Amniotic stem cell (primary cell): ENCODE measurements at places on chromosomes 16 and 17.

DNA sequence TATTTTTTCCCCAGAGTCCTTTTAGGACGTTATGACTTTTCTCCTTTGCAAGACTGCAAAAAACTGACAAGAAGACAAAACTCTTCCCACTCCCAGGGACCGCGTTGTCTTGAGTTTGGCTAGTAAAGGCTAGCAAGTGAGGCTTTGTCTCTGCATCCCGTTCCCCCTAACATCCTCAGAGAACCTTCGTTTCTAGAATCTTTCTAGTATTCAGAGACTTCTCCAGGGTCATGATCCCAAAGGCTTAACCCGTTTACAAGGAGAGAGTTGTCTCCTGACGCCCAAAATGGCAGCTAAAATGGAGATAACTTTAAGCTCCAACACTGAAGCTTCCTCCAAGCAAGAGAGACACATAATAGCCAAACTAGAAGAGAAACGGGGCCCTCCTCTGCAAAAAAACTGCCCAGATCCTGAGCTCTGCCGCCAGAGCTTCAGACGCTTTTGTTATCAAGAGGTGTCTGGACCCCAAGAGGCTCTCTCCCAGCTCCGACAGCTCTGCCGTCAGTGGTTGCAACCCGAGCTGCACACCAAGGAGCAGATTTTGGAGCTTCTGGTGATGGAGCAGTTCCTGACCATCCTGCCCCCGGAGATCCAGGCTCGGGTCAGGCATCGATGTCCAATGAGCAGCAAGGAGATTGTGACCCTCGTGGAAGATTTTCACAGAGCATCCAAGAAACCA, 843 bp downstream of the ZNF174 start:
- DNase-seq: no peak

DNA sequence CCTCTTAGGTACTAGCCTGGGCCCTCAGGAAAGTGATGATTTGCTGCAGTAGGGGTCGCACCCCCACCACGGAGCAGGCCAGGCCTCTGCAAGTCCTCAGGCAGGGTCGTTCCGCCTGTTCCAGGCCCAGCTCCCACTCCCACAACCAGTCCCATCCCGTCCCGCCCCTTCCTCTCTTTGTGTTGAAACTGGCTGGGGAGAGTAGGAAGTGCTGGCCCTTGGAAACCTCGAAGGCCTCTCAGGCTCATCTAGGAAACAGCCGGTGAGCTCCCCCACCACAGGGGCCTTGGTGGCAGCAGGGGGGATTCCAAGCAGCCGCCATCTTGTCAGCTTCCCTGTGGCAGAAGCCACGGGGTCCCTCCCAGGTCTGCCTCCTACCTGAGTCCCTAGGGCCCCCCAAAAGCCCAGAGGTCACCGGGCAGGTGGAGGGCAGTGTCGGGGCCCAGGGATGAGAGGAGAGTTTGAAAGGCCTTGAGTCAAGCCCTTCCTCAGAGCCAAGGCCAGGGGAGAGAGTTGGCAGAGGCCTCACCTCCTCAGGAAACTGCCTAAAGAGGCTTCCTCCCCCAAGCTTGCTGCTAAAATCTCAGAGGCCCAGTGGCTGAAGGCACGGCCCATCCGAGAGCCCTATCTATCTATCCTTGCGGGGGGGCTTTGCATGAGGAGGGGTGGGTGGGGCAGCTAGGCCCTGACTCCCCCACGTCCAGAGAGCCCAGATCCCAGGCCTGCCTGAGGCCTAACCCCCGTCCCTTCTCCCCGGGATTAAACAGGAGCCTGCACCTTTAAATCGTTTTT, 22.2 kb downstream of the MMP15 start:
- DNase-seq: no peak

DNA sequence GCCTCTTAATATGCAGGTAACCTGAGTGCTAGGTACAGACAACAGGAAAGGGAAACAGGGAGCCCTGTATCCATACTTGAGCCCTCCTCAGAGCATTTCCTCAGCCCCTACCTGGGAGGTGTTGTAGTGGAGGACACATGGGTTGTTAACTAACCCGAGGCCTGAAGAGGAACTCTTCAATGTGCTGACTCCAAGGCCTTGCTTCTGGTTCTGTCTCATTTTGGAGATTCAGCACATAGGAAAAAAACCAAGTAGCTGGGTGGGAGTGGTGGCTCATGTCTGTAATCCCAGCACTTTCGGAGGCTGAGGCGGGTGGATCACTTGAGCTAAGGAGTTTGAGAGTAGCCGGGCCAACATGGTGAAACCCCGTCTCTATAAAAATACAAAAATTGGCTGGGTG, 24.8 kb downstream of the SNX11 start:
- no peak for DNase-seq

DNA sequence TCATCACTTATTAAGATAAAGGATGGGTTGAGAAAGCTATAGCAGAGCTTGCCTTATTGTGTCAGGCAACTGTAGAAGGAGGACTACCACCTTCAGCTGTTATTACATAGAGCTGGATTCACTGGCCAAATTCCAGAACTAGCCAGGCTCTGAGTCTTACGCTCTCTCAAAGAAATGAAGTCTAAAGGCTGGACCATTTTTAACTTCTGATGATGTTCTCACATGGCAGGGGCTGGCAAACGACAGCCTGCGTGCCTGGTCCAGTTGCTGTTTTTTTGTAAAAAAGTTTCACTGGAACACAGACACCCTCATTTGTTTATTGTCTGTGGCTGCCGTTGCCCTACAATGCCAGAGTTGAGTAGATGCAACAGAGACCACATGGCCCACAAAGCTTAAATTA, 21.2 kb downstream of the TRAF4 start:
- DNase-seq: no peak

GRCh38 chr17:77892031-77892430, 66.5 kb upstream of the TNRC6C start:
- DNase-seq: no peak

GRCh38 chr17:73749337-73749823, 105.1 kb upstream of the SDK2 start:
- DNase-seq: no peak

- no peak for DNase-seq
Observed at GRCh38 chr17:61556224-61557188, 34.5 kb downstream of the NACA2 start.

DNA sequence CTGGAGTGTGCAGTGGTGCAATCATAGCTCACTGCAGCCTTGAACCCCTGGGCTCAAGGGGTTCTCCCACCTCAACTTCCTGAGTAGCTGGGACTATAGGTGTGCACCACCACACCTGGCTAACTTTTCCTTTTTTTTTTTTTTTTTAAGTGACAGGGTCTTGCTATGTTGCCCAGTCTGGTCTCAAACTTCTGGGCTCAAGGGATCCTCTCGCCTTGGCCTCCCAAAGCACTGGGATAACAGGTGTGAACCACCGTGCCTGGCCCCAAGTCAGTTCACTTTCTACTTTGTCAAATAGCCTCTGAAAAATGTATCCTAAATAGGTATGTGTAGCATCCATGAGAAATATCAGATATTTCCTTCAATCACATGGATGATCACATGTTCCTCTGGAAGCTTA, 9.9 kb upstream of the NFAT5 start:
- no peak for DNase-seq

DNA sequence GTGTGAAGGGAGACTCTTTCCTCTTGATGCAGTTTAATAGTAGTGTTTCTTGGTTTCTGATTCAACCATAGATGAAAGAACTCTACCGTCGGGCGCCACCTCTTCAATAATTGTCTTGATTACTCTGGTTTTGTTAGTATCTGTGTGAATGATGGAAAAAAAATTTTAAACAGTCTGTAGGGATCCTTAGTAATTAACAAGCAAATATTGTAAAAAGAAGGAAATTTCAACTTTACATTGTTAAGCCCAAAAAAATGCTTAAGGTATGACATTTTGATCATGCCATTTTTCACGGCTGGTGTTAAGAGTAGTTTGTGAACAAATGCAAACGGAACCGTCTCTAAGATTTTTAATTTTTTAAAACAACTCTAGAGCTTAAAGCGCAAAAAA, 4.1 kb downstream of the KRT10 start:
- DNase-seq: no peak

DNA sequence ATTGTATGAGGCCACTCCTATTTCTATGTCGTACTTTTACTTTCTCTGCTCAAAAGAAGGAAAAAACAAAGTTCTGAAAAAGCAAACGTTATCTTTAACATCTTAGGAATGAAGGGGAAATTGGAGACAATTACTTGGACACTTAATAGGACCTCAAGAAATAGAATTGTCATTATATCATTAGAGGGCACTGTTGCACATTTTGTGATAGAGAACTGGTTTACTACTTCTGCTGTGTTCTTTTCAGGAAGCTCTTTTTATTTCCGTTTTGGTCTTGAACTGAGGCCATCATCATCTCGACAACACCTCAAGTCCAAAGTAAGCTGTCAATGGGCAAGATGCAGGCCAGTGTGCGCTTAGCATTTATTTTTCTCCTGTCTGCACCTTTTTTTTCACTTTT, 14.6 kb downstream of the COG4 start:
- DNase-seq: no peak

DNA sequence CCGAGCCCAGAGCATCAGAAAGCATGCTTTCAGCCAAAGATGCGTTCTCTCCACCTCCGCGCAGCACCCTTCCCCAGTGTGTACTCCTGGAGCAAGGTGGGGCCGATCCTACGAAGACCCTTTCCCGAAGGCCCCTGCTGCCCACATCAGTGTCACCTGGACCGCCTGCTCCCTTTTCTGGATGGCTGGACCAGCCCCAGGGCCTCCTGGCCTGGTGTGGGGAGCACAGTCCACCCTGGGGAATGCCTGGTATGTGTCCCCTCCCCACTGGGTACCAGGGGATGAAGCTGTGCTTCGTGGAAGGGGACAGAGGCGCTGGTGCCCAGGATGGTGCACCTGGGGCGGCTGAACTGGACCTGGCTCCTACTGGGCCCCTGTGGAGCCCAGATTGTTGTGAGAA, 173.8 kb downstream of the SEC14L1 start:
- no peak for DNase-seq

DNA sequence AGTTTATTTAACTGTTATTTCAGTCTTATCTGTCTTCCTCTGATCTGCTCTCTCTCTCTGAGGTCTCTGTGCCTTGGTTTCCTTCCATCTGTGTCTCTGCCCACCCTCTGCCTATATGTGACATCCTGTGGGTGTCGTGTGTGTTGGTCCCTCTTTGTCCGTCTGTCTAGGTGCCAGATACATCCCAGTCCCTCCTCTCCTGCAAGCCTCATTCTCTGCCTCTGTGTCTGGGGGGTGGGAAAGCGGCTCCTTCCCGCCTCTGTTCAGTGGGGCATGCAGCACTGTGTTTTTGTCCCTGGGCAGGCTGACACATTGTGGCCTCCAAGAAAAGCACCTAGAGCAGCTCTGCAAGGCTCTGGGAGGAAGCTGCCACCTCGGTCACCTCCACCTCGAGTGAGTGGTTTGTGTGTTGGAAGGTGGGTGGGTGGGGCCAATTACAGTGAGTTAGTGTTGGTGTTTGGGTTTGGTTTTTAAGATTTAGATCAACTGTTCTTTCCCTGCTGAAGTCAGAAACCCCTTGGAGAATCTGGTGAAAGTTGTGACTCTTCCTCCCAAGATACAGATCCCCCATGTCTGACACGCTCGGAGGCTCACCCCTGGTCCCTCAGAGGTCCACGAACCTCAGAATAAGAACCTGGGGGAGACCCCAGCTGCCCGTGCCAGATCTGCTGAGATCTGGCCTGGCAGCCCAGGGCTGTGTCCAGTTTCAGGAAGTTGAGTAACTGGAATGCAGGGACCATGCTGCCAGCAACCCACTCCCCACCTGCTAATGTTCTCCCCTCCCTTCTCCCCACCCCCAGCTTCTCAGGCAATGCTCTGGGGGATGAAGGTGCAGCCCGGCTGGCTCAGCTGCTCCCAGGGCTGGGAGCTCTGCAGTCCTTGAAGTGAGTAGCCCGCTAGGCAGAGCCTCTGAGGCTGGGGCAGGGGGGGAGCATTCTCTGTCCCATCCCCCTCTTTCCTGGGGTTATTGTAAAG, 50.9 kb upstream of the CPNE2 start:
- DNase-seq: no peak

DNA sequence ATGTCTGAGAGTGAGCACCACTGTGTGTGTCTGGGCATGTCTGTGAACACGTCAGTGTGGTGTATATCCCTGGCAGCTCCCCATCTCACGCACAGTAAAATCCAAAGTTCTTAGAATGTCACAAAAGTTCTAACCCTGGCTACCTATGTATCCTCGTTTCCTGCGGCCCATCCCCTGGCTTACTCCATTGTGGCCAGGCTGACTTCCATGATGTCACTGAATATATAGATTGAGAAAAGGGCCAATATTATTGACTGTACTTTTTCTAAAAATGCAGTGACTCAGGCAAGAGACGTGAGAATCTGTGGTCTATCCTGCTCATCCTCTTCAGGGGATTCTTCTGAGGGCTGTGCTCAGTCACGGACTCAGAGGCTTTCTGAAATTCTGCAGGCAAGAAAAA, 963 bp upstream of the METTL22 start:
- DNase-seq: no peak

GRCh38 chr17:19018600-19018950, 14.0 kb upstream of the FAM83G start:
- DNase-seq: no peak

- DNase-seq: no peak
Observed at GRCh38 chr17:68800751-68801150, 154.4 kb downstream of the ABCA8 start.

DNA sequence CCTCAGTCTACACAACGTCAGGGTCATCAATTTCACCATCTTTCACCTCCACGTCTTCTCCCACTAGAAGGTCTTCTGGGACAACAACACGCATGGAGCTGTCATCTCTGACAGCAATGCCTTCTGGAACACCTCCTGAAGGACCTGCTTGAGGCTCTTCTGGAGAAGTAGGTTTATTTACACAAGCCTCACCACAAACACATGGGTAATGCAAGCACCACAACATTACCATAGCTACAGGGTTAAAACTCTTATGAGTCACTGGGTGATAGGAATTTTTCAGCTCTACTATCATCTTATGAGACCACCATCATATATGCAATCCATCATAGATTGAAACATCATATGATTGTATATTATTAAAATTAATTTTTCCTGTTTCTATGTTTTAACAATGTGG, 215.4 kb downstream of the CHD9NB start:
- DNase-seq: no peak

GRCh38 chr17:28944862-28945741, 6.2 kb downstream of the PHF12 start:
- no peak for DNase-seq

- DNase-seq: no peak
Observed at GRCh38 chr17:16171613-16172012, 43.7 kb downstream of the NCOR1 start.

DNA sequence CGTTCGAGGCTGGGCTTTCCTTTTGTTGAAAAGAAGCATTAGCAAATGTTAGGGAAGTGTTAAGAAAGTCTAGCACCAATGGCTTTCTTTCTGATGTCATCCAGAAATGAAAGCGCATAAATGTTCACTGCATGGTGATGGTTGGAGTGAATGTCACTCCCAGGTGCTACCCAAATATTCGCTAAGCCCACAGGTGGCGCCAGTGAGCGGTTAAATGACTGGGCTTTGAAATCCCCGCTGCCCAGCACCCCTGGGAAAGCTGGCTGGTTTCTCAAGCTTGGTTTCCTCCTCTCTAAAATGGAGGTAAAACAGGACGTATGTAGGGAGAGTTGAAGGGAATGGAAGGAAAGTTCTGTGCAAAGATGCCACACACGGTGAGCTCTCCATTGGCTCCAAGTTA, 104.4 kb downstream of the IRX5 start:
- DNase-seq: peak; percentile 10
